ENCODE measurements at places on chromosomes 2 and 18. TPM values are rescaled to one million over a fixed set of nuclear protein-coding genes. Genes with fewer than 3 reads are reported as not detected.

DNA sequence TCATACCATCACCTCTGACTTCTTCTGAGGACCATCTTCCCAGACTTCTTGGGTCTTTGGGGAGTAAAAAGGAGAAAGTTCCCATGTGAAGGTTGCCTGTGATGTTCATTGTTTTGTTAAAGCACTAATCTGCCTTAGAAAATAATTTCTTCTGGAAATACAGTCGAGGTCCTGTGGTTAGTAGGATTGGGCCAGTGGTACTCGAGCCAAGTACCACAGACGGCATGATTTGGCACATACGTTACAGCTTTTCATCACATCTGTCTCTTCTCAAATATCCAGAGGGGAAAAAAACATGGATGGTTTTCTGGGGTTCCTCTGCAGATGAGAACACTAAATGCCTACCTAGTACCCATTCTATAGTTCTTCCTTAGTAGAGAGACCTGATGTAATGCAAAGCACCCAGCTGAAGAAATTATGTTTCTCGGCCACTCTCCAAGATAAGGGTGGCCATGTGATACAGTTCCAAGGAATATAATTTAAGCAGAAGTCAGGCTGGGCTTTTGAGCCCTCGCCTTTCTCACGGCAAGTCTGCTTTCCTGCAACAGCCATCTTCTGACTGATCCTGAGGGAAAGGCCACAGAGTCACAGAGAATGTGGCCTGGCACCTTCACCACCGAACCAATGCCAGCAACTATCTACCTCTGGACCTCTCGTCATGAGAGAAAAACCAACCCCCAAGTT, 161.0 kb downstream of the RNF152 start:
- no peak overlapping the region for H3K4me3 ChIP-seq
- peak overlapping the region; percentile 68 for H3K27ac ChIP-seq
- no peaks in the 10 kb centered on the region for H3K27me3 ChIP-seq
- H3K4me1 ChIP-seq: peaks cover 13% of the 10 kb centered on the region
- H3K36me3 ChIP-seq: no peaks in the 10 kb centered on the region

GRCh38 chr2:63023444-63023843, 27.2 kb upstream of the OTX1 start:
- H3K27me3 ChIP-seq: no peaks in the 10 kb centered on the region
- no peak overlapping the region for H3K27ac ChIP-seq
- DNase-seq: no peak

DNA sequence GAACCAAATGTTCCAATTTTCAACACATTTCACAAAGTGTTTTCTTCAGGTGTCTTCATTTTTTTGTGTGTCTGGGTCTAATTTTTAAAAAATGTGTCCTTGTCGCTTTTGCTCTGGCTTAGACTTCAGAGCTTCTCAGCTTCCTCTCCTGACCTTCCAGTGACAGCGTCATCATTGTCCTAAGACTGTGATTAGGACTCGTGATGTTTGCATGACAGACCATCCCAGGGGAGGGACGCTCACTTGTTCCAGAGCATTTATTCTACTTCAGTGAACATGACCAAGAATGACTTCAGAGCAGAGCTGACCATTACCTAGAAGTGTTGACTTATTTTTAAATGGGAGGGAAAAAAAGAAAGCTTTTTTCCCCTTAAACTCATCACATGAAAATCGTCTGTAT, 591.9 kb downstream of the IRS1 start:
- no peak overlapping the region for H3K4me3 ChIP-seq
- H3K4me1 ChIP-seq: no peaks in the 10 kb centered on the region
- no peak overlapping the region for H3K27ac ChIP-seq

- no peak overlapping the region for H3K4me3 ChIP-seq
- H3K36me3 ChIP-seq: no peaks in the 10 kb centered on the region
- no peaks in the 10 kb centered on the region for H3K27me3 ChIP-seq
- no peak for DNase-seq
- H3K27ac ChIP-seq: no peak overlapping the region
Observed at GRCh38 chr2:52695731-52696130, 1071.9 kb upstream of the CHAC2 start.

GRCh38 chr18:48492880-48493279, 46.0 kb upstream of the CTIF start:
- DNase-seq: no peak
- no peak overlapping the region for H3K4me3 ChIP-seq
- H3K4me1 ChIP-seq: no peaks in the 10 kb centered on the region
- H3K27me3 ChIP-seq: no peaks in the 10 kb centered on the region

GRCh38 chr2:33108483-33109443, 162.0 kb downstream of the LTBP1 start:
- H3K36me3 ChIP-seq: no peaks in the 10 kb centered on the region
- peaks cover 16% of the 10 kb centered on the region for H3K4me1 ChIP-seq
- no peak overlapping the region for H3K27ac ChIP-seq
- no peak for DNase-seq

- no peak for DNase-seq
- no peaks in the 10 kb centered on the region for H3K4me1 ChIP-seq
- H3K27ac ChIP-seq: no peak overlapping the region
- H3K4me3 ChIP-seq: no peak overlapping the region
- H3K27me3 ChIP-seq: no peaks in the 10 kb centered on the region
- H3K36me3 ChIP-seq: no peaks in the 10 kb centered on the region
Observed at GRCh38 chr2:163675388-163675787, 60.4 kb downstream of the FIGN start.

GRCh38 chr2:42844901-42845821, 52.8 kb upstream of the HAAO start:
- no peak overlapping the region for H3K4me3 ChIP-seq
- peak overlapping the region; percentile 80 for H3K27ac ChIP-seq
- DNase-seq: no peak
- no peaks in the 10 kb centered on the region for H3K36me3 ChIP-seq
- H3K27me3 ChIP-seq: no peaks in the 10 kb centered on the region

- H3K4me1 ChIP-seq: peaks cover 75% of the 10 kb centered on the region
- DNase-seq: no peak
- no peak overlapping the region for H3K27ac ChIP-seq
- H3K36me3 ChIP-seq: no peaks in the 10 kb centered on the region
Observed at GRCh38 chr2:63851691-63852311, 10.1 kb downstream of the UGP2 start.

DNA sequence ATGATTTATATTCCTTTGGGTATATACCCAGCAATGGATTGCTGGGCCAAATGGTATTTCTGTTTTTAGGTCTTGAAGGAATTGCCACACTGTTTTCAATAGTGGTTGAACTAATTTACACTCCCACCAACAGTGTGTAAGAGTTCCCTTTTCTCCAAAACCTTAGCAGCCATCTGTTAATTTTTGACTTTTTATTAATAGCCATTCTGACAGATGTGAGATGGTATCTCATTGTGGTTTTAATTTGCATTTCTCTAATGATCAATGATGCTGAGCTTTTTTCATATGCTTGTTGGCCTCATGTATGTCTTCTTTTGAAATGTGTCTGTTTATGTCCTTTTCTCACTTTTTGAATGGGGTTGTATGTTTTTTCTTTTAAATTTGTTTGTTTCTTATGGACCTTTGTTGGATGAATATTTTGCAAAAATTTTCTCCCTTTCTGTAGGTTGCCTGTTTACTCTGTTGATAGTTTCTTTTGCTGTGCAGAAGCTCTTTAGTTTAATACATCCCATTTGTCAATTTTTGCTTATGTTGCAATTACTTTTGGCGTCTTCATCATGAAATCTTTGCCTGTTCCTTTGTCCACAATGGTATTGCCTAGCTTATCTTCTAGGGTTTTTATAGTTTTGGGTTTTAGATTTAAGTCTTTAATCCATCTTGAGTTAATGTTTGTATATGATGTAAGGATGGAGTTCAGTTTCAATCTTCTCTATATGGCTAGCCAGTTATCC, 119.7 kb upstream of the XIRP2 start:
- H3K4me1 ChIP-seq: no peaks in the 10 kb centered on the region
- H3K27ac ChIP-seq: no peak overlapping the region
- no peak for DNase-seq
- H3K4me3 ChIP-seq: no peak overlapping the region
- H3K27me3 ChIP-seq: no peaks in the 10 kb centered on the region

DNA sequence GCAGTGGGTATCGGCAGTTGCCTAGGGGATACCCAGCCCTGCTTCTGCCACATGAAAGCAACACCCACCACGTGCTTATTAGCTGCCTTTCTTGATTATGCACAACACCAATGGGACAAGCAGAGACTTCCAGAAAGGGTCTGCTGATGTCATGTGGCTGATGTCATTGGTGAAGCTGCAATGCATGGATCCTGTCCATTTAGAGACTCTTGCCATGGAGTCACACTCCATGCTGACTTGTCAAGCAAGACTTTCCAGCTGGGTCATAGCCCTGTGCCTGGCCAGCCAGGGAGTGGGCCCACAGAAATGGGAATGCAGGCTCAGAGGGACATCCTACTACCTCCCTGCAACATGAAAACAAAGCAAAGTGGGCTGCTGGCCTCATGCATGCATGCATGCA, 81.8 kb downstream of the VAPA start:
- no peaks in the 10 kb centered on the region for H3K36me3 ChIP-seq
- H3K4me3 ChIP-seq: no peak overlapping the region
- no peak overlapping the region for H3K27ac ChIP-seq
- DNase-seq: no peak

DNA sequence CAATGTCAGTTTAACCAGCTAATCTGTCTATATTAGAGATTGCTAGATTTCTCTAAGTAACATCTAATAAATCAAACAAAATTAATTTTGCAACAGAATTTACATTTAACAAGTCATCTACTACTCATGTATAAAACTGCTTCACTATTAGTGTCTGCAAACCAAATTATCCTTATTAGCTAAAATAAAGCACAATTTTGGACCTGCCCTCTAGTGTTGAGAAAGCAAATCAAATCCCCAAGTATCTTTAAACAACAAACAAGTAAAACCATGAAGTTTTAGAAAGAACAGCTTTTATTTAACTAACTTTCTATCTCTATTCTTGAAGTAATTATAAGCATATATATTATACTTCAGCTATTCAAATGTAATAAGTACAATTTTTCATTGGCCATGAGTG, 113.1 kb upstream of the SP3 start:
- no peaks in the 10 kb centered on the region for H3K36me3 ChIP-seq
- DNase-seq: no peak
- H3K4me1 ChIP-seq: no peaks in the 10 kb centered on the region
- no peak overlapping the region for H3K27ac ChIP-seq
- no peaks in the 10 kb centered on the region for H3K27me3 ChIP-seq
- no peak overlapping the region for H3K4me3 ChIP-seq

DNA sequence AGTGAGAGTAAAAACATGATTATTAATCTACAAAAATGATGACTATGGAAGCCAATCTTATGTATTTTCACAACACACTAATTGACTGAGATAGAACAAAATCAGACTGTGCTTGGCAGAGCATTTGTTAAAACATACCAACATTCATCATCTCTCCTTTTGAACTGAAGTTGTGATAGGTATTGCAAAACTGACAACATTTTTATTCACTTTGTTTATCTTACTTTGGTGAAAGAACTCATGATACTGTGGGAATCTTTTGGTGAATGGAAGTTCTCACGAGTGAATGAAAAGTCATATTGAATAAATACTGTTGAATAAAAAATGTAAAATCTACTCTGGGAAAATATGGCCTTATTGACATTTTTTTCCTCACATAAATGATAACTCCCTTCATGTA, 1430.2 kb upstream of the PIK3C3 start:
- no peak overlapping the region for H3K4me3 ChIP-seq
- no peaks in the 10 kb centered on the region for H3K36me3 ChIP-seq
- no peak for DNase-seq
- no peaks in the 10 kb centered on the region for H3K4me1 ChIP-seq
- H3K27me3 ChIP-seq: no peaks in the 10 kb centered on the region
- no peak overlapping the region for H3K27ac ChIP-seq

DNA sequence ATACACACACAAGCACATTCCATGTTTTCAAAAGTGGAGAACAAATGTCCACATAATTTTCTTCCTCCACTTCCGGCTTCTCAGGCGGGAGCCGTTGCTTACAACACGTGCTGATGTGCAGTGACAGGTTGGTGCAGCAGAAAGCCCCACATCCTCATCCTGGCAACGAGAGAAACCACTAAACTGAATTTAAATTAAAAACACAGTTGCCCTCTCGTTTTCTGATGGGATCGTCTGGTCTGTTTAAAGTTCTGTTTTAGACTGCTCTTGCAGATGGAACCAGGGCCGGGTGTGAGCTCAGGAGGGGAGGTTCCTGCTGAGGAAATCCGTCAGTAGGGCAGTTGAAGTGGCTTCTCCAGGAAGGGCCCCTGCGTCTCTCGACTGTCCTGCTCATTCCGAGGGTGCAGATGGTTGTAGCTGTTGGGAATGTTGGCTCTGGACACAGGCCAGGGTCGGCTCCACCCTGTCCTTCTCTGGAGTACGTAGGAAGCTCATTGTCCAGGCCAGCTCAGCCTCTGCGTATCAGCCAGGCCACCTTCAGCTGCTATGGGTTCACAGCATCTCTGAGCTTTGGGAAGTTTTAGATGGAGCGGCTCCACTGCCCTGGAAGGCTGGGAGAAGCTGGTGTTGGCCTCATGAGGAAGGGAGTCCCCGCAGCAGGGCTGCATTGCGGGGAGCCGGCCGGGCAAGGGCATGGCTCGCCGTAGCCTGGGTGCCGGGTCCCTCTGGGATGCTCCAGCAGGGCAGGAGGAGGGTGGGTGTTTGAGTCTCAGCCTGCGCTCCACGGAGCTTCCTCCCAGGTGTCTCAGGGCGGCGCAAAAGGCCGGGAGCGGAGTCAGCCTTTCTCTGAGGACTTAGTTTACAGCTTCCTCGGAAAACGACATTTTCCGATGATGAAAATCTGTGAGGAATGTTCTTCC, 58.3 kb downstream of the NFATC1 start:
- H3K4me3 ChIP-seq: no peak overlapping the region
- no peaks in the 10 kb centered on the region for H3K27me3 ChIP-seq
- H3K27ac ChIP-seq: no peak overlapping the region
- H3K4me1 ChIP-seq: peaks cover 14% of the 10 kb centered on the region
- no peak for DNase-seq
- H3K36me3 ChIP-seq: peaks cover 6% of the 10 kb centered on the region

DNA sequence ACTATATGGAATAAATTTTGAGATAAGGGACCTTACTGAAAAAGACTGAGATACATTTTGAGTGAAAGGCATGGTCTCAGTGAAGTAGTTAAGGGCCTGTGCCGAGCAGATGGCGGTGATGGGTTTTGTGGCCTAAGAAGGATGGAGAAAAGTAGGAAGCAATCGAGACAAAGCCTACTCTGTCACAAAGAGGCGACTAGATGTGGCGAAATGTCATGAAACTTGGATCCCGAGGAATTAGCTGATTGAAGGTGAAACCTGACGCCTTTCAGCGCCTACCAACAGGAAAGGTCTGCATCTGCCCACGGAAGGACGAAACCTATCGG, 558 bp upstream of the CEP192 start:
- peak overlapping the region; percentile 99 for H3K4me3 ChIP-seq
- no peaks in the 10 kb centered on the region for H3K27me3 ChIP-seq
- no peak for DNase-seq
- H3K27ac ChIP-seq: peak overlapping the region; percentile 83
- peaks cover 11% of the 10 kb centered on the region for H3K4me1 ChIP-seq
- H3K36me3 ChIP-seq: no peaks in the 10 kb centered on the region

GRCh38 chr2:88159955-88160415, 10.2 kb upstream of the THNSL2 start:
- no peak for DNase-seq
- no peaks in the 10 kb centered on the region for H3K27me3 ChIP-seq
- no peak overlapping the region for H3K27ac ChIP-seq
- no peaks in the 10 kb centered on the region for H3K36me3 ChIP-seq
- H3K4me3 ChIP-seq: no peak overlapping the region
- H3K4me1 ChIP-seq: peaks cover 5% of the 10 kb centered on the region

ACSL3 gene
- 62.4 TPM for total RNA-seq

KIAA2012 gene
- total RNA-seq: not detected

DUSP2 gene
- 4.1 TPM for total RNA-seq

UNC80 gene
- not detected for total RNA-seq

SDC1 gene
- total RNA-seq: 757 TPM

DLX1 gene
- not detected for total RNA-seq

C2orf15 gene
- 0.49 TPM for total RNA-seq

FBXO41 gene
- 1.2 TPM for total RNA-seq

OXER1 gene
- total RNA-seq: 1.9 TPM

All from esophagus squamous epithelium (tissue), 5 donors.